Mesothelial cell of epicardium (in vitro differentiated cells): ENCODE measurements at places on chromosomes 3 and 15.

DNA sequence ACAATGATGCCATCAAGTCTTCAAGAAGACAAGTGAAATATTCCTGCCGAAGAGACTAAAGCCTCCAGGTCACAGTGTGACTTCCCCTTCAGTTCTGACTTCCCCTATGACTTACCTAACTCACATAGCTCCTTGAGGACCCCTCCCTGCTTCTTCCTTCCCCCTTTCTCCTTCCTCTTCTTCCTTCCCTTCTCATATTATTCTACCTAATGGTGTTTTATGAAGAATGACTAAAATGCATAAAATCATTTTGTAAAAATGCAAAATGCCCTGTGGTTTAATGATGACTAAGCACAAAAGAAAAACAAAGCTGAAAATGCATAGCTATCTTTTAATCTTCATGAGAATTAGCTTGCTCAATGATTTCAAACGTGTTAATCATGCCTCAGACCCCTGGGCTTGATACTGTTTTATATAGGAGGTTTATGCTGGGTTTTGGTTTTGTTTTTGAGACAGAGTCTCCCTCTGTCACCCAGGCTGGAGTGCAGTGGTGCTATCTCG is 26.1 kb upstream of the TM4SF4 start:
- no peak for DNase-seq

DNA sequence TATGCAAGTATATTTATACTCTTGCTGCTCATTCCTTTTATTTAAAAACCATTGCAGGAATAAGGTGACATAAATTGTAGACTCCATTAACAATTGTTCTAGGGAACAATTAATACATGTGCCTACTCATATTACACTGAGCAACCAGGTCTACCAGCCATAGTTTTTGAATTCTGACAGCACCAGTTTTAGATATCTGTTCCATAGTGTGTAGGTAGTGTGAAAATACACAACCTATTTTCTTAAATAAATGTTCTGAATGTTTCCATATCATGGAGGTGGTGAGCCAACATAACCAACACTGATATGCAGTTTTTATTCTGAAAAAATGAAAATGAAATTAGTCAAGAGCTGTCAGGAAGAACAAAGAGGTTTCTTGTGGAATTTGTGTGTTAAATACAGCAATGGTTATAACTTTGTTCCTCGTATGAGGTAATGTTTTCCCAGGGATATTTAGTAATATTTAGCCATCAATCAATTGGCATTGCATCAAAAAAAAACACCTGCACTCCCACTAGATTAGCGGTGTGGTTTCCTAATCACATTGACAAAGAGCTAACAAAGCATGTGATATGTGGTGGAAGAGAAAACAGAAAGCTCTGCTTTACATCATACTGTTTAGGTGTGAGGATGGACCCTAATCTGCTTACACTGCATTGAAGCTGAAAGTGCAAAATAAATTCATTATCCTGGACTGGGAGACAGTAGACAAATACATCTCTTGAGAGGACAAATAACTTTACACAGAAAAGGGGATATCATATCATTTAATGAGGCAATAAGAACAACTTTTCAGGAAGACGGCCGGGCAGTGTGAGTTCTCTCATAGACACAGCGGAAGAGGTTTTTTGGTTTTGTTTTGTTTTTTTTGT is 369.5 kb upstream of the THBS1 start:
- DNase-seq: no peak

DNA sequence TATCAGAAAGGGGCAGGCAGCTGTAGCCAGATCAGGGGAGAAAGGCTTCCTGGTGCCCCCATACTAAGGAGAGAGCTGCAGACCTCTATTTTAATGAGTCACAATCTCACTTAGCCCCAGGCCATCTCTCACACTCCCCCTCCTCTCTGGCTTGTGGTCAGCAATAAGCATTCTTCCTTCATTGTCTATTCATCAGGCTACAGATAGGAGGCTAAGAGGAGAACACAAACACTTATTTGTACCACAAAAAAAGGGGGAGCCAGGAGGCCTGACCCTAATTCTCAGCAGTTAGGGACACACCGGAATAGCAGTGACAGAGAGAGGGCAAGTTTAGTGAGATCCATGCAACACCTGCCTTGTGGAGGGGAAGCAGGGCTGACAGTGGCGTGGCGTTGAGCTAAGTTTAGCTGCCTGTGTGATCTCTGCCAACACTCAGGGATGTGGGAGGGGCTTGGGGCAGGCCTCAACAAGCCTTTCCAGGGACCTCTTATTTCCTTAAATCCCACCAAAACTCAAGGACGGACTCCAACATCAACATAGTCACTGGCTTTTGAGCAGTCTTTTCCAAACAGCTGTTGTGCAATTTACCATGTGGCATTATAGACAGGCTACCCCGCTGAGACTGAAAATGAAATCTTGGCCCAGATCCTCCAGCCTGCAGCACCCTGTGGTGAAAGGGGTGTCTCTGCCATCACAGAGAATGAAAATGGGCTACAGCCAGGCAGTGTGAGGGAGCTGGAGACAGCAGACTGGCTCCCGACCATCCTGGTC is 191.9 kb upstream of the TSC22D2 start:
- no peak for DNase-seq

DNA sequence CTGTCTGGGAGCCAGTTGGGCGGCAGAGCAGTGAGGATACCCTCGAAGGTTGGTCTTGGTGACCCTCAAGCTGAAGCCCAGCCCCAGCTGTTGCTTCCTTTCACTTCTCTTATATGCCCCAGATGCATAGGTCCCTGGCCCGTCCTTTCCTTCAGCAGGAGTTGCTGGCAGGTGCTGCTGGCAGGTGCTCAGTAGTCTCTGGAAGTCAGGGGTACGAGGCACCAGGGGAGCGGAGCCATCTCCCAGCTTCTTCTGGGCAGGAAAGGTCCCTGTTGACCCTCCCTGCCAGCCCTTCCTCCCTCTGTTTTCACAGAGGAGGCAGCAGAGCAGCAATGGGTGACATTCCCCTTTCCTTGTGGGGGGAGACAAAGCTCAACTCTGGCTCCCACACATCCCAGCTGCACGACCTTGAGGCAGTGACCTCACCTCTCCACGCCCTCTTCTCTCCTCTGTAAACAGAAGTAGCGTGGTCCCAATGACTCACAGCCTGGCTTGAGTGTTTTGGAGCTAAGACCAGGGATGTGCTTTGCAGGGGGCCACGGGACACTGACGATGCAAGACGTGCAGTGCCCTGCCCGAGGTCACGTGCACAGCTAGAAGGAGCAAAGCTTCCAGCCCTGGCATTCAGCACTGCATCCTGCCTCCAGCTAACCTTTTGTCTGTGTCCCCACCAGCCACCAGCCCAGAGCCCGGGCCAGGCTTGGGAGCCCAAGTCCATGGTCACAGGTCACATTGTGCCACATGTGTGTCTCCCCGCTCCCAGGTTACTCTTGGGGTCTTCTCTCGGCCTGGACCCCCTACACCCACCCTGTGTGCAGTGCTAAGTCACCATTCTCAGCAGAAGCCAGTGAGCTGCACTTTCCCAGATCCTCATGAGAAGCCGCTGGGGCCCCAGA is 49.7 kb downstream of the SLC6A6 start:
- no peak for DNase-seq

- DNase-seq: no peak
These were observed 24.1 kb downstream of the PDIA5 start for GRCh38 chr3:123090728-123091531.

DNA sequence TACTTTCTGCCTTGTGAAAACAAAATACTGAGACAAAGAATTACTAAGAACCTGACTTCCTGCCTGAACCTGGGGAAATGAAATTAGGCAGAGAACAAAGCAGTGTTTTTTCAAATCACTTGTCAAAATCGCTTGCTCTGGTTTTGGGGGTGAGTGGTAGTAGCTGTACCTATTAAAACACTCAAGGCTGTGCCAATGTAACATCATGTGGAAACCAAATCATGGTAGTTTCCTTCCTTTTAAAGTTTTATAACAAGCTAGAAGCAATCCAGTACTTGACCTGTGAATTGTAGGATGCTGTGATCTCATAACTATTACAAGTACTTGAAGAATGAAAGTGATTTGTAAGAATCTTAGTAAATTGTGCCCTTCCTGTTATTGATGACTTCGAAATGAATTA is 6.7 kb downstream of the CMTM8 start:
- no peak for DNase-seq

DNA sequence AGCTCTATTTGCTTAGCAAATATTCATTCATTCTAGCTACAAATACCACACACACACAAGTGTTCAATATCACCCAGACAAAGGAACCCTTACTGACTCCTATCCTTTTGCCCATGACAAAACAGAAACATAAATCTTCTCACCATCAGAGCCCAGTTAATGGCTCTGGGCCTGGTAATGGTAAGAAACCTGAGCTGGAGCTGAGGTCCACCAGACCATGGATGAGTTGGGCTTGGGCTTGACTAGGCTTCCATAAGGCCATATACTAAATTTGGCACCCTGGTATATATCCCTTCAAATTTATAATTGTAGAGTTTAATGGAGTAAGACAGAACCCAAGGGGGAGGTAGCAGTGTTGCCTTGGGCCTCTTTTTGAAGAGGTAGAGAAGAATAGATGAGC is 29.4 kb downstream of the GPR176 start:
- DNase-seq: no peak

DNA sequence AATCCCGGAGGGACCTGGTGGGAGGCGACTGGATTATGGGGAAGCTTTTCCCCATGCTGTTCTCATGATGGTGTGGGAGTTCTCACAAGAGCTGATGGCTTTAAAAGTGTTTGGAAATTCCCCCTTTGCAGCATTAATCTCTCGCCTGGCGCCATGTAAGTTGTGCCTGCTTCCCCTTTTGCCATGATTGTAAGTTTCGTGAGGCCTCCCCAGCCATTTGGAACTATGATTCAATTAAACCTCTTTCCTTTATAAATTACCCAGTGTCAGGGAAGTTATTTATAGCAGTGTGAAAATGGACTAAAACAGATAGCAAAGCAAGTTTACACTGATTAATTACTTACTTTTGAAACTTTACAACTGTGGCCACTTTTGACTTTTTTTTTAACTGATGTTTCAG is 10.6 kb upstream of the U2SURP start:
- no peak for DNase-seq

DNA sequence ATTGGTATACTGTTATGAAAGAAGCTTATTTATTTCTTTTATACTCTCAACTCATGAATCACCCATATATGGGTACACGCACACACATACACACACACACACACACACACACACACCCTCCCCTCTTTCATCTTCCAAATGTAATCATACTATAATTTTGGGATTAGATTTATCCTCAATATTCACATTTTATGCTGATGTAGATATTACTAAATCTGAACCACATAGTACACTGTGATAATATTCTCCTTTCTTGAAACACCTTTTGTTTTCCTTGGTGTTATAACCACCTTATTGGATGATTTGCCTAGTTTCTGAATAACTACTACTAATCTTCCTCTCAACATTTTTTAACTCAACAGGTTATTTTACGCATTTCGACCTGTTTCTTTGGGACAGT is 8.1 kb upstream of the GHSR start:
- DNase-seq: no peak

DNA sequence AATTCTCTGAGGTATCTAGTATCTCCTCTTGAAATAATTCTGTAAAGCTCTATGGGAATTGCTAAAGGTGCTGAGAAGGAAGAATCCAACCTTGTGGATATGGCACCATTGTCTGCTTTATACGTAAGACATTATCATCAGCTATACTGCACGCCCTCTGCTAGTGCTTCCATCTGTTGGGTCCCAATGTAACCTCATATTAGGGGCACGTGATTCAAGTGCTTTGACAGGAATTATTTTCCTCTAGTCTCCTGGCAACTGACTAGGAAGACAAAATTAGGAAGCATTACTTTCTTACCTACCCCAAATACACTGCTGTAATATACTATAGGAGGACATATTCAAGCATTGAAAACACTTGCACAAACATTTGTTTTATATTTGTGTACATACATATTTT is 24.0 kb downstream of the COPS2 start:
- DNase-seq: no peak

DNA sequence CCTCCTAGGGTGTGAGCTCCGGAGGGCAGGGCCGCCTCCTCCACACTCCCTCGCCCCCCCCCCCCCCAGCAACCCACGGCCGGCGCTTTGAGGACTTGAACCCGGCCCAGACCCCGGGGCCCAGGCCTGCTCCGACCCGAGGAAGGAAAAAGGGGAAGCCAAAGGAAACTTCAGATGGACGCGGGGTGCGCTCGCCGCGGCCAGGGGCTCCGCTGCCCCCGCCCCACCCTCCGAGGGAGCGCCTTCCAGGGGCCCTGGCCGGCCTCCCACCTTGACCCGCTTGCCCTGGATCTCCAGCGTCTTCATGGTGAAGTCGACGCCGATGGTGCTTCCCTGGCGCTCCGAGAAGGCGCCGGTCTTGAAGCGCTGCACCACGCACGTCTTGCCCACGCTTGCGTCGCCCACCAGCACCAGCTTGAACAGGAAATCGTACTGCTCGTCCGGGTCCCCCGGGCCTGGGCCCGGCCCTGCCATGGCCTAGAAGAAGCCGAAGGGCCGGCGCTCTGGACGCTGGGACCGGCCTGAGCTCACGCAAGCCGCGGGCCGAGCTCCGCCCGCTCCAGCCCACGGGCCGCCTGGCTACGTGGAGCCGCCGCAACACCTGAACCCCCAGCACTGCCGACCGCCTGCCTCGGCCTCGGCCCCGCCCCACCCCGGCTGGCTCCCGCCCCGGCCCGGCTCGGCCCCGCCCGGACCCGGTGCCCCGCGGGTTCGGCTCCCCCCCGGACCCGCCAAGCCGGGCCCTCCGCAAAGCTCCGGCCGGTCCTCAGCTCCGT is 400 bp downstream of the RAB43 start:
- DNase-seq: no peak

DNA sequence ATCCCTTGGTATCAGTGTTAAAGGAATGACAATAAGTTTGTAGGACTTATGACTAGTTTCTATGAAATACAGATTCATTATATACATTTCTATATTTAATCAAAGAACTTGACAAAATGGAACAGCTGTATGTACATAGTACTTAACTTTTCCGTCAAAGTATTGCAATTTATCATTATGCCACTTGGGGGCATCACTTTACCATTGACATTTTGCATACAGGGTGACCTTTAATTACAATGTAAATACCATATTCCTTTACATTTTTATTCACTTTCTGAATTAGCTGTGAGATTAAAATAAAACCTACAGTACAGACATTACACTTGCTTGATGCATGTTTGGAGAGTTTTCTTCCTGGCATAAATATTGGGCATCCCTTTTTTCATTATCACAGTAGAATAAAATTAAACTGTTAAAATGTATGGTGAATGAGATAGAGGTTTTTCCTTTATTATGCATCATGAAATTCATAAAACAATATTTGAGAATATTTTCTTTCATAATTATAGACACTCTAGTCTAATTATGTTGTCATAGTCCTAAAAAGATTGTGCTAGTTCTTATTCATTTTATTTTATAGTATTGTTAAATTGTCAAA is 6.9 kb downstream of the NEK11 start:
- DNase-seq: no peak

DNA sequence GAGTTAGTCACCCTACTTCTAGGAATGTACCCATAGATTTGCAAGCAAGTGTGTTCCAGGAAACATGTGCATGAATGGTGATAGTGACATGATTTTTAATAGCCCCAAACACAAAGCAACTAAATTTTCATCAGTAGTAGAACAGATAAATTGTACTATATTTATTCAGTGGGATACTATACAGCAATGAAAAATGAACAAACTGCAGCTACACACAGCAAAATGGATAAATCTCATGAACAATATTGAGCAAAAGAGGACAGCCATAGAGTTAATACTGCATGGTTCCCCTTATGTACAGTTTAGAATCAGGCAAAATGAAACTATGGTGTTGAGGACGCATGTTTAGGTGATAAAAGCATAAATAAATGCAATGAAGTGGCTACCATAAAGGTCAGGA is 26.0 kb downstream of the MESP1 start:
- DNase-seq: no peak

- DNase-seq: no peak
These were observed 165.6 kb downstream of the LPP start for GRCh38 chr3:188319569-188319968.
